ENCODE measurements at places on chromosomes 5 and 9.

DNA sequence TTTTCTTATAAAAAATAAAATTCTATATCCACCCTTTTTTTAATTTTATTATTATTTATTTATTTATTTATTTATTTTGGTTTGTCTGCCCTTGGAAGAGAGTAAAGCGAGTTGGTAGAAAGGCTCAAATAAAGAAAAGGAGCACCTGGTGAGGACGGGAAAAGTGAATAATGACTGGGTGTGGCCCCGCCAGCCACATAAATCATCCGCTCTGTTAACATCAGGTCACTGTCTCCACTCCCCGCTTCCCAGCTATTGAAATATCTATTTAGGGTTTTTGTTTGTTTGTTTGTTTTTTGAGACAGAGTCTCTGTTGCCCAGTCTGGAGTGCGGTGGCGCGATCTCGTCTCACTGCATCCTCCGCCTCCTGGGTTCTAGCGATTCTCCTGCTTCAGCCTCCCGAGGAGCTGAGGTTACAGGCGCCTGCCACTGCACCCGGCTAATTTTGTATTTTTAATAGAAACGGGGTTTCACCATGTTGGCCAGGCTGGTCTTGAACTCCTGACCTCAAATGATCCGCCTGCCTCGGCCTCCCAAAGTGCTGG lies 844 bp downstream of the POLR3G start:
- no peak for DNase-seq

DNA sequence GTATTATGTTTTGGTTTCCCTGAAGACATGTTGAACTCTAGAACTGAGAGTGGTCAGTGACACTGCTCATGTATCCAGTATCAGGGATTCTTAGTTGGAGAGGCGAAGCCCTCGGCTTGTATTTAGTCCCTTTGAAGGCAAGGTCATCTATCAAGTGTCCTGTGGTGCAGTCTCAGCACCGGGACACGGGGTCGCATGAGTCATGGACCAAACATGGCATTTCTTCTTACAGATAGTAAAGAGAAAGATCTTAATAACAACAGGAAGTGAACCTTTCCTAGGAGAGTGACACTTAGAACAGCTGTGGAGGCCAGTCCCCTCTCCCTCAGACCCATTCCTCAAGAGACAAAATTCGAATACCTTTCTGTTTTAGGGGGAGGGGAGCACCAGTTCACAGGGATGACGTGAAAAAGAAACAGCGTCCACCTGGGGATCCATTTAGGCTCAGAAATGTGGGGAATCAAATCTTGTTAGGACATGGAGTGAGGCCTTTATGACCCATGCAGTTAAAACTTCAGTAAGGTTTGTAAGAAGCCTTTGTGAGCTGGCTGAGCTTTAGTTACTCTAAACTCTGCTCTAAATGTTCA lies 86.5 kb downstream of the ADGRV1 start:
- DNase-seq: no peak

- no peak for DNase-seq
Measured at GRCh38 chr5:40073927-40074326, 605.8 kb upstream of the PTGER4 start.

- DNase-seq: no peak
Measured at GRCh38 chr5:168411871-168412270, 74.4 kb upstream of the RARS1 start.

GRCh38 chr5:164359260-164360255 lies 854.1 kb downstream of the MAT2B start:
- DNase-seq: no peak

DNA sequence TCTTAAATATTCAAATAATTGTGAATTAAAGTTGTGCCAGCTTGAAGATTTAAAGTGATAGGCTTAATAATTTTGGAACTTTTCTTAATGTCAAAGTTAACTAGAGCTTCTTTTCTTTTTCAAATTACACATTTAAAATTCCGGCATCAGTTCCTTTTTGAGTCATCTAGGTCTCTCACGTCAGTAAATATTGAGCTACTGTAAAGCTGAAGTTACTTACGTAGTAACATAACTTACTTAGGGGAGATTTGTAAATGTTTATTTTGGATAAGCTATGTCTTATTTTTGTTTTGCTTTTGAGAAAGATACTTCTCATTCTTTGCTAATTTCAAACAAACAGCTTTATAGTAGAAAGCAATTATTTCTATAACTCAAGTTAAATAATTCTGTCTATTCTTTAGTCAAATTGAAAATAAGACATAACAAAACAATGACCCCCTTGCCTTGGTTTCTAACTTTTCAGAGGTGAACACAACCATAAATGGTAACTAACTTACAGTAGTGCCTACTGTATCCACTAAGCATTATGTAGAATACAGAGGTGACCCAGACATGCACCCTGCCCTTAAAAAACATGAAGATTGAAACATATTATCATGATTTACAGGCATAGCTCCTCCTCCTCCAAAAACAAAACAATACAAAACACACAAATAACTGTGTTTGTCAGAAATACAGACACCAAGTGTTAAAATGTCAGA lies 29.8 kb downstream of the CD274 start:
- no peak for DNase-seq

DNA sequence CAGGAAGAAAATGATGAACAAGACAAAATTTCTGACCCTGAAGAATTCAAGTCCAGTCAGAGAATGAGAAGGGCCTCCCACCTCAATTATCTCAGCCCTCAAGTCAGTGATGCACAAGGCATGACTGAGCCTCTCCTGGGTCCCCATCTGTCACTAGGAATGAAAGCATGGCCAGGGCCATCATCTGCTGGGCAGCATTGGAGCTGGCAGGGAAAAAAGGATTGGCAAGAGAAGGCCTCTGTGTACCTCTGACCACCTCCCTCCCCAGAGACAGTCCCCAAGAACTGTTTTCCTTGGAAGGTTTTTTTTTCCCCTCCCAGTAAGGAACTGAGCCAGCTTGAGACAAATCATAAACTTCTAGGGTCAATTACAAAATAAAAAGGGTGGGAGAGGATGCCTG lies 76.7 kb downstream of the KLHL3 start:
- no peak for DNase-seq

Measured in SK-N-DZ (cell line).